Stimulated activated CD4-positive, alpha-beta T cell treated with anti-CD3 and anti-CD28 coated beads, Interleukin-12 subunit alpha, Interleukin-12 subunit beta, amount 100 ng/mL, for 24 hours (primary cell): ENCODE measurements at places on chromosomes 11 and 22.
A peak's percentile ranks its signal among the peaks of the same experiment; 100 is the strongest.

DNA sequence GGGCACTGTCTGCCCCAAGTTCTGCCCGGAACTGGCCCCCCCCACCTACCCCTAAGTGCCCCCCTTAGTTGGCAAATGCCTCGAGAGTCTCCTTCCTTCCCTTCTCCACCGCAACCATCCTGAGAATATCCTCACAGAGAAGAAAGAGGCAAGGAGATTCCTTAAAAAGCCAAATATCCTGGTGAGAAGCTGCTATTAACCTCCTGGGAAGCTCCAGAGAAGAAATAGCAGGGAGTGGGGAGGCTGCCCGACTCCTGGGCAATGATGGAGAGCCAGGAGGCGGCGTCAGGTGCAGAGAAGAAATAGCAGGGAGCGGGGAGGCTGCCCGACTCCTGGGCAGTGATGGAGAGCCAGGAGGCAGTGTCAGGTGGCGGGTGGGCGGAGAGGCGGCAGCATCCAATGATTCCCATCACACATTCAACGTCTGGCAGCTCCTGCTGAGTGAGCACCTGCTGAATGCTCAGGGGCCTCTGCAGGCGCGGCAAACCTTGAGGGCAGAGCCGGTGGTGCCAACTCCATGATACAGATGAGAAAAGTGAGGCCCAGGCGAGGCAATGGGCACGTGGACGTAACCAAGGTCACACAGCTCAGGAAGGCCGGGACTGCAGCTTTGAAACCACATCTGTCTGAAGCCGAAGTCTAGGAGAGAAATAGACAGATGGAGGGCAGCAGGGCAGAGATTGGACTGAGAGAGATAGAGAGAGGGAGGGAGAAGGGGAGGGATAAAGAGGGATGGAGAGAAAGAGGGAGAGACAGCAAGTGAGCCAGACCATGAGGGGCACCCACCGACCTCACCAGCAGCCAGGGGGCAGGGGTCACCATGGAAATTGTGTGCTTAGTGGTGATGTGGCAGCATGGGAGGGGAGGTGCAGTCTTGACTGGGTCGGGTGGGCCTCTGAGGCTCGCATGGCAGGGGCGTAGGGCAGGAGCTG is 58.3 kb downstream of the CYTH4 start:
- DNase-seq, result no peak

GRCh38 chr11:131763193-131763890 is 392.9 kb downstream of the NTM start:
- no peak for DNase-seq

DNA sequence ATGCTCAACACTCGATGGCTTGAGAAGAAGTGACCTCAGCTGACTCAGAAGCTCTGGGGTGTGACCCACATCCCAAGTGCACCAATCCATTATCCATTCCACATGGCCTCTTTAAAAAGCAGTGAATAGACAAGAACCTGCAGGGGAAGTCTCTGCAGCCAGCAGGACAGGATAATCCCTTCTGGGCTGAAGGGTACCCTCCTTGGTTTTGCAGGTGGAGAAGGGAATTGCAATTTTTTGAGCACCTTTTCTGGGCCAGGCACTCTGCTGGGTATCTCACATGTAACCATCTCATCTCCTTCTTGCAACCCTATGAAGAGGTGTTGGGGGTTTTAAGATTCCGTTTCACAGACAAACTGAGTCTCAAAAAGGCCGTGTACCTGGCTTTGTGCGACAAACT is 76.6 kb downstream of the MYO18B start:
- DNase-seq, result no peak

DNA sequence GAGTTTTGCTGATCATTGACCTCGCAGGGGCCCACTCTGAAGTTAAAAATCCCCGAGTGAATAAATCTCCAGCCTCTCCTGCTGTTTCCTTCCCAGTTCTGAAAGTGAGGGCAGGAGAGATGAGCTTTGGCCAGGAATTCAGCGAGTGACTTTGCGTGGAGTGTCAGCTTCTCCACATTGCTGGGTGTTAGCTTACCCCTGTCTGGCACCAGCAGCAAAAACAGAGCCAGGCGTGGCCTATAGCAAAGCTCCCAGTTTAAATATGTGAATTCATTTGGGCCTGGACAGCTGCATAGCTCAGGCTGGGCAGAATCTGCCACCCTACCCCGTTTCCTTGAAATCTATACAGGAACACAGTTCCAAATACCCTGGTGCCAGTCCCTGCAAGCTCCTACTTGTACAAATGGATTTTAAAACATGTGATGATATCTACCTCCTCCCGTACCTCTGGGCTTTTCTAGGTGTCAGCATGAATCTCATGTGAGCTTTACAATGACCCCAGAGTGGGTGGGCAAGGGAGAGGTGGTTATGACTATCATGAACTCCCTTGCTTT is 25.6 kb downstream of the TIMP3 start:
- DNase-seq, result no peak

- DNase-seq, result no peak
Measured at GRCh38 chr11:2515401-2516275, 70.8 kb downstream of the KCNQ1 start.

DNA sequence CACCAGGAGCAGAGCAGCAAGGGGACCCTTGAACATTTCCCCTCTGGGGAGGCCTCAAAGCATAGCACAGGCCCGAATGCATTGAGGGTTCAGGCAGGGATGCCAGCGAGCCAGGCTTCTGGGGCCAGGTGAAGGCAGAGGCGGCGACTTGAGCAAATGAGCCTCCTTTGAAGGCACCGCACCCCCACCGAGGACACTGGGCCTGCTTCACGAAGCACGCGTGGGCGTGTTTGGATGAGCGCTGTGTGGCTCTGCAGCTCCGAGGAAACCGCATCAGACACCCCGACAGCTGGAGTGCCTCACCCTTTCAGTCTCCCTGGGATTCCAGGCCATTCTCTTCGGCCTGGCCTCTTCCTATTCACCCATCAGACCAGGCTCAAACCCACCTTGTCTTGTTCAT is 301.8 kb downstream of the NTM start:
- no peak for DNase-seq

DNA sequence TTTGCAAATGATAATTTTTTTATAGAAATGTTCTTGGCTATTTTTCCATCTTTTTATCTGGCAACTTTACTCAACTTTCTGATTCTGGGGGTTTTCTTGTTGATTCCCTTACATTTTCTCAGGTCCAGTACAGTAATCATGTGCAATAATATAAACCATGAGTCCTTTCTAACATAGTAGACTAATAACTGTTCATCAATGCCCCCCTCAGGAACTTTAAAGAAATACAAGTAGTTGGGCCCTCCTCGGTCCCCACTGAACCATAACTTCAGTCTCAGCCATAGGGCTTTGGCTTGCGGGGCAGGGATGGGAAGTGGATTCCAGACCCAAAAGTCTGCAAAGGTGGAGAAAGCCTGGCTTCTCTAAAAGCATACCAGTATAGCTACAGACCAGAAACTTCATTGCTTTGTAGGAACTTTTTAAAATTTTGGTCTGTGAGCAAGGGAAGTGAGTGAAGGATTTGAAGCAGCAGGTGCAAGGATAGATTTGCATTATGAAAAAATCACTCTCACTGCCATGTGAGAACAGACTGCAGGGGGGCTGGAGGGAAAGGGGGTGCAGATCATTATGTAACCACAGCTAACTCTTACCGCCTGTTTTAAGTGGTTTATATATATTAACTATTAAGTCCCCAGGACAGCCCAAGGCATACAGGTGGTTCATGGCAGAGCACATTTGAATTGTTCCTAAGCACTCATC is 10.4 kb upstream of the TUB start:
- DNase-seq, result no peak

DNA sequence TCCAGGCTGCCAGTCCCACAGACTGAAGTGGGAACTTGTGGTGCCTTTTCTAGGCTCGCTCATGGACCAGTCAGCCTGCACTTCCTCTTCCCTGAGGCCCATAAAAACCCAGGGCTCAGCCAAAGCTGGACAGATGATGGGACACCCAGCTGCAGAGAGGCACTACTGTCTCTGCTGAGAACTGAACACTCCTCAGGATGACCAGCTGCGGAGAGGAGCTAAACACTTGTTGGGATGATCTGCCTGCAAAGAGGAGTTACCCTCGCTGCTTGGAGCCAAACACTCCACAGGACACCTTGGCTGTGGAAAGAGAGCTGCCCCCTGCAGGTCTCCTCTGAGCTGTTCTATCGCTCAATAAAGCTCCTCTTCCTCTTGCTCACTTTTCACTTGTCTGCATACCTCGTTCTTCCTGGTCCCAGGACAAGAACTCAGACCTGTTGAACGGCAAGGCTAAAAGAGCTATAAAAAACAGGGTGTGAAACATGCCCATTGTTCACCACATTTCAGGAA is 465.5 kb downstream of the GUCY1A2 start:
- no peak for DNase-seq

DNA sequence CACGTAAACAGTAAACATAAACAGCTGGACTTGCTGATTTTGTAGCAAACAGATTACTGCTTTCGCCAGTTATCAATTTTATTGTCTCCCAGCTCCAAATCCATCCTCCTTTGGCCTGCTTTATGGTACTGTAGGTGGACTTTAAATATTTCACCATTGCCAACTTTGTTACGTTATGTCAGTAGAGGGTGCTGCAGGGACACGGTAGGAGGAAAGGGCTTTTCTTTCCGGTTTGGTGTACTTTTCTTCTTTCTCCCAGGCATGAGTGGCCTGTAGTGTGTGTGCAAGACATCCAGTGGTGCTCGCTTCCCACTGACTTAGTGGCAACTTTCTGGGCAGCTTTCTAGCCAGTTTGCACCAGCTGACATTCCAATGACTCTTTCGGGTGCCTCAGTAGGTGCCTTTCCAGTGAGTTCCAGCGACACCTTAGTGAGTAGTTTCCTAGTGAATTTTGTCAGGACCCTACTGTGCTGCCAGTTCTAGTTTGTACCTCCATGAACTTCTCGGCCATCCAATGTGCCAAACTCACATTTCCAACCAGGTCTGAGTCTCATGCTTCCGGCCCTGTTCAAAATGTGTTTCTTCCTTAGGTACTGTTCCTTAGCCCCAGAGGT is 267.6 kb upstream of the TENM4 start:
- DNase-seq, result no peak

GRCh38 chr11:85115798-85116197 is 511.3 kb downstream of the DLG2 start:
- no peak for DNase-seq

- peak; percentile 42 for DNase-seq
Measured at GRCh38 chr22:33049119-33049729, 9.0 kb downstream of the SYN3 start.

DNA sequence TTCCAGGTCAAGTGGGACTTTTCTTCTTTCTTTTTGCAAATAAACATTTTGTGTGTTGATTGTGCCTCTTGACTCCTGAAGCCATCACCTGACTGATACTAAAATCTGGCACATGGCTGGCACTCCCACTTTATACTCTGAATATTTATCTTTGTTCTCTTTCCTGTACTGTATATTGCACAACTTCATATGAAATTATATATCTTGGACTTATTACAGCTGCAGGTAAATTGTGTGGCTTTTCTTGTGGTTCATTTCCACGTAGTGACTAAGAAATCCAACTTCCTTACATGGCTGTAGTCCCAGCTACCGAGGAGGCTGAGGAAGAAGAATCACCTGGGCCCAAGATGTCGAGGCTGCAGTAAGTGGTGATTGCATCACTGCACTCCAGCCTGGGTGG is 23.7 kb upstream of the OR5B12 start:
- no peak for DNase-seq

- no peak for DNase-seq
Measured at GRCh38 chr11:12377106-12377823, at the start of gene PARVA. PARVA (plus strand) TSS chr11:12377571; CDS start chr11:12377648, 77 bp downstream.

DNA sequence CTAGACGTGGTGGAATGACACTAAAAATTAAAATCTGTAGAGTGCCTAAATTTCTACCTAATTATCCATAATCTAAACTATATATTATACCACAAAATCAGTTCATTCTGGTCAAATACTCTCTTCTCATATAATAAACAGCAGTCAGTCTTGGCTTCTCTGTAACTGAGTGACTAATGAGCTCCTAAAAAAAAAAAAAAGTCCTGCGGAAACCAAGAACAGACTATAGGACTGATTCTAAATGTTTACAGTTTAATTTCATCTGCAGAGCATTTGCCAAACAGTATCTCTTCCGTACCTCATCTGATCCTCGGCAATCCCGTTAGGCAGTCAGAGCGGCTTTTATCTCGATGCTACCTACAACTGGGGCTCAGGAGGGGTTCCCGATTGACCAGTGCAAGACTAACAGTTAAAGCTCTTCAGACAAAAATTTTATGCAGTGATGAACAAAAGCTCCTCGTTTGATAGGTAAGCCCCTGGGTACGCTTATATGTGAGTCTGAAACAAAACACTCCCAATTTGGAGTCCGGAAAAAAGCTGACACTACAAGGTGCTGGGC is 686 bp downstream of the KIF18A start:
- no peak for DNase-seq

DNA sequence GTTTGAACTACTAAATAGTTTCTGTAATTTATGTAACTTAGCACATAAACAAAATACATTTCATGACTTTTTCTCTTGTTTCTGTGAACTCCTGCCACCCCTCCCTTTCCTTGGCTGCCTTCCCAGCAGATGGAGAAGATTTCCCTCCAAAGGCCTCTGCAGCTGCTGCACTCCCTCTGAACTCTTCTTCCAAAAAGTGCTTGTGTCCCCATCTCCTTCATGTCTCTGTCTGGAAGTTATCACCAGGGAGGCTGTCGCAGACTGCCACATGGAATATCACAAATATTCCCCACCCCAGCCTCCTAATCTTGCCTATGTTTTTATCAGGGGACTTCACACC is 1068.3 kb downstream of the OPCML start:
- no peak for DNase-seq

DNA sequence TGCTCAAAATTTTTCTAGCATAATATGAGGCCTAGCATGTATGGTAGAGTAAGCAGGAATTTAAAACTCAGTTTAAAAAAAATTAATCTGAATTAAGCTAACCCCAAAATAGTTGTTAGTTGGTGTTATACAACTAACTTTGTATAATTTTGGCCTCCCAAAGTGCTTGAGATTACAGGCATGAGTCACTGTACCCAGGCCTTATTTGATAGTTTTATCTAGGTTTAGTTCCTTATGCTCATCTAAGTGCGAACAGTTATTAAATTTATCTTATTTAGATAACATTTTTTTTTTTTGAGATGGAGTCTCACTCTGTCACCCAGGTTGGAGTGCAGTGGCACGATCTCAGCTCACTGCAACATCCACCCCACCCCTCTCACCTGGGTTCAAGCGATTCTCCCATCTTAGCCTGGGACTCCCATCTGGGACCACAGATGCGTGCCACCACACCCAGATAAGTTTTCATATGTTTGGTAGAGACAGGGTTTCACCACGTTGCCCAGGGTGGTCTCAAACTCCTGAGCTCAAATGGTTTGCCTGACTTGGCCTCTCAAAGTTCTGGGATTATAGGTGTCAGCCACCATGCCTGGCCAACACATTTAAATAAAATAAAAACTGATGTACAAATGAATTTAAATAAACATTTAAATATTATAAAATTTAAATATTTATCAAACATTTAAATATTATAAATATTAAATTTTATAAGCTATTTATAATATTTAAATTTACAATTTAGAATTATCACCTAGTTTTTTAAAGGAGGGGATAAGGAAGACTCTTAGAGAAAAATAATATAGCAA is 7.5 kb downstream of the IL18 start:
- no peak for DNase-seq

- no peak for DNase-seq
Measured at GRCh38 chr11:60864856-60865513, 2.4 kb upstream of the ZP1 start.
